ENCODE measurements at places on chromosomes 3 and 15.

- DNase-seq: no peak
Measured at GRCh38 chr3:12303993-12304392, 15.1 kb downstream of the PPARG start.

- no peak for DNase-seq
Measured at GRCh38 chr3:152769523-152769922, 65.4 kb upstream of the P2RY1 start.

DNA sequence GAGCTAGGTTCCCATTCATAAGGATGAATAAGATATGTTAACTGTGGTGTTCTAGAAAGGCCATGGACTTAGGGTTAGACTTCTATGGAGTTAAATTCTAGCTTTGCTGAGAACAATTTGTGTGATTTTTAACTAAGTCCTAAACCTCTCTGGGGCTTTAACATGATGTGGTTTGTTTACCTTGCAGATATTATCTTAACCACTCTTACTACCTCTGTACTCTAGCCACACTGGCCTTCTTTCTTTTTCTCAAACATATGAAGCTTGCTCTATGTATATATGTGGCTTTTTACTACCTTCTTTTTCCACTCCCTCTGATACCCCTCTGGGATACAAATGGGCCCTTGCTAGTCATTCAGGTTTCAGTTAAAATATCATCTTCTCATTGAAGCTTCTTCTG lies 108.4 kb downstream of the ZNF609 start:
- no peak for DNase-seq

- DNase-seq: no peak
Measured at GRCh38 chr3:110799271-110799670, 272.3 kb upstream of the NECTIN3 start.

DNA sequence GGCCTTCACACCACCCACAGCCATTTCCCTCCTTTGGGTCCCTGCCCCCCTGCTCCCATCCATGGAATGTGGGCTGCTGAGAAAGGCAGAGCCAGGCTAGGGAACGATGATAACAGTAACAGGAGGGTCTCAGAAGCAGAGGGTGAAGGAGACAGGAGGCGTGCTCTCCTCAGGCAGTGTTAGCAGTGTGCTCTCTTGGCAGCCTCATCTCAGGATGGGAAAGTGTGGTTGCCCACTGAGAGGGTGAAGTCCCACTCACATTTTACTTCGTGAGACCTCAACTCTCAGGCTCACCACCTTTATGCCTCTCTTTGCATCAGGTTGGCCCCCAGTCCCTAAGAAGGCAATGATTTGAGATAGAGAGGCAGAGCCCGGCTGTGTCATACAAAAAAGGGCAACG lies 24.5 kb downstream of the TIGIT start:
- no peak for DNase-seq

DNA sequence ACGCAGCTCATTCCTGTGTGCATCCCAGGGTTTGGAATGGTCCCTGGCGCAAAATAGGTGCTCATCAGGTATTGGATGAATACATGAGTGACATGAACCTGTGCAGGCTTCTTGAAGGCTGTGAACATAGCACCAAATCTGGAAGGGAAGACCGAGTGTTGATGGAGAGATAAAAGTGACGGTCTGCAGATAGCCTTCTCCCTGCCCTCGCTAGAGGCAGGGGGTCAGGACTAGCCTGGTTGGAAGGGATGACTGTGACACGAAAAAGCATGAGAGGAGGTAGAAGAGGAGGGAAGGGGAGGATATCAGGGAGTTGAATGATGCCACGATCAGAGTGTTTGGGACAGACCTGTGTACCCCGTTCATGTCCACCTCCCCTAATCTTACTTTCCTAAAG lies 267.1 kb downstream of the XXYLT1 start:
- DNase-seq: no peak

DNA sequence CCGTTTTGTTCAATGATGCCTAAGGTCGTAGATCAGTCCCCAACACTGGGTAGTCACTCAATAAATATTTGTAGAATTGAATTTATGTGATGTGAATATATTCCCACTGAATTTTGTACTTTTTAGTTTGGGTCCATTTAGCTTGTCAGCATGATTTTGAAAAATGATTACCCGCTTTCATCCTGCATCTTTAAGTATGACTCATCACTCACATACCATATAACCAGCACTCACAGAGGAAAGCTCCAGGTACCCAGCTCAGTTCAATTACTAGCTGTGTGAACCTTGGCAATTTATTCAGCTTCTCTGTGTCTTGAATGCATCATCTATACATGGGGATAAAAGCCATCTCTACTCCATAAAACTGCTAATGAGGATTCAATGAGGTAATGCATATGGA lies 2.2 kb upstream of the MLF1 start:
- DNase-seq: no peak

DNA sequence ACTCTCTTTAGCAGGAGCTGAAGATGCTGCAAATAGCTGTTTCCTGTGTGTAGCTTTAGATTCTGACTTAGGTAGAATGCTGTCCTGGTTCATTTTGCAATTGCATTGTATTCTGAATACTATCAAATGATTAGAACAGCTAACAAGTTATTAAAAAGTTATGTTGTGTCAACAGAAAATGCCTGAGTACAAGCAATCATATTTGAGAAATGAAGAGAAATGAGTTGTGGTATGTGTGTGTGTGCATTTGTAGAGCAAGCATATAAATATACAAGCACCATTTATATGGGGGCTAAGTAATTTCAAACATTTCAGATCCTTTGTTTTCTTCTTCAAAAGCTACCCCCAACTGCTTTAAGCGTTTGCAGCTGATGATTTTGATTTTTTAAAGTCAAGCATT lies 7.8 kb downstream of the ZIC1 start:
- no peak for DNase-seq

DNA sequence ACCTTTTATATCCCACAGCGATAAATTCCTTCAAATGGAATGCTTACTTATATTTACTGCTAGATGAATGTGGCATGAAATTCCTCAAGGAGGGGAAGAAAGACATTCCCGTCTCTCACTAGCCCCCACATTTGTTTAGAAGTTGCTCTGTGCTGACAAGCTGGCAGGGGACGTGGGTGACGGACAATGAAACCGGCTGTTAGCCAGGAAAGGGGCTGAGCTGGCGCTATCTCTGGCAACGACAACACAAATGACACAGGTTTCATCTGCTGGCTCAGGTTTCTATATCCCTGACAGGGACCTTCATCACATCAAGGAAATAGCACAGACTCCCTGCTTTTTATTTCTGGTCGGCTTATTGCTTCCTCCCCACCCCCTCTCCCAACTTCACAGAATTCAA lies 15.8 kb downstream of the RUVBL1 start:
- no peak for DNase-seq

DNA sequence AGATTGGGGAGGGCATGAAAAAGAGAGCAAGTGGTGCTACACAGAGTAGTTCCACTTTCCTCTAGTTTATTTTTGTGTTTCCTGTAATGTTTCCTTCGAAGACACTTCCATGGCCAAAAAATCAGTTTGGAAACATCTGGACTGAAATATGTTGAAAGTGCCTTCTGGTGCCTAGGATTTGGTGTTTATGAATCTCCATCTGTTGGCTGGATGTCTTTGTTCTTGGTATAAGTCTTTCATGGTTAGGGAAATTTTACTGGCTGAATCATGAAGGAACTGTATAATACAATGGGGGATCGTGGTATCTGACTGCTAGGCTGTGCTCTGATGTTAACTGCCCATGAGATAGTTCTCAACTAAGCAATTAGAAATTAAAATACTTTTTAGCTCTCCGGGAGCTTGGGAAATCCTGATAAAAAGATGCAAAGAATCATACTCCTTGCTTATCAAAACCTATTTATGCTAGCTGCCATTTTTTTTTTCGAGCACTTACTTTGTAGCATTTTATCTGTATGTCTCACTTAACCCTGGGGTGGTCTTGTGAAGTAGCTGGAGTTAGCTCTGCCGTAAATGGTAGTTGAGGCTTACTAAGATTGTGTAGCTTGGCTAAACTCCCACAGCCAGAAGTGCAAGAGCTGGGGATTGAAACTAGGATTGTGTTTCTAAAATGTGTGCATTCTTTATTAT lies 21.9 kb downstream of the AKAP13 start:
- no peak for DNase-seq

- no peak for DNase-seq
Measured at GRCh38 chr3:8845641-8846040, 76.2 kb upstream of the OXTR start.

DNA sequence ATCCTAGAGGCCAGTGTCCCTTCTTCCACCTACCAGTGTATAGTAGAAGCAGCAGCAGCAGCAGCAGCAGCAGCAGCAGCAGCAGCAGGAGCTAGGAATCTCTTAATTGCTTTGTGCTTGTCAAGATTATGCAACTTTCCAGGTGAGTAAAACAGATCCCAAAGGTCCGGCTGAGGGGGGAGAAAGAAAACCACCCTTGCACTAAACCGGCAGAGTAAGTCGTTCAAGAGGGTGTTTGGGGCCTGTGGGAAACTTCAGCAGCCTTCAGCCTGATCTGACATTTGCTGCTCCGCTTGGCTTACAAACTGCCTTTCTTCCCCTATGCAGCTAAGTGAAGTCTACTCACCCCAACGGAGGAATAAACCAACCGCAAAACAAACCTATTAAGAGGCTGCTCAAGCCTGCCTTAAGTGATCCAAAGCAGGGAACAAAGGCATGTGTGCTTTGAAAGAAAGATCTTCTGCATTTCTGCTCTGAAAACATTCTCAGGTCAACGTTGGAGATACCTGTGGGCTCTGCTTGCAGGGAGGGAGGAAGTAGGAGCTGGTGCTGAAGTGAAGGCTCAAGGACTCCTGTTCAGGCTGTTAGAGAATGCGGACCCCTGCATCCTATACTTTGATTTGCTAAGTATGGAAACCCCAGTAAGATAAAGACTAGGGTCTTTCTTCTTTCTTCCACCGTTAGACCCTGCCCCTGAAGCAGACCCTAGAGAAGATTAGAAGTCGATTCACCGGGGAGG lies 35.7 kb upstream of the DLG1 start:
- DNase-seq: no peak

DNA sequence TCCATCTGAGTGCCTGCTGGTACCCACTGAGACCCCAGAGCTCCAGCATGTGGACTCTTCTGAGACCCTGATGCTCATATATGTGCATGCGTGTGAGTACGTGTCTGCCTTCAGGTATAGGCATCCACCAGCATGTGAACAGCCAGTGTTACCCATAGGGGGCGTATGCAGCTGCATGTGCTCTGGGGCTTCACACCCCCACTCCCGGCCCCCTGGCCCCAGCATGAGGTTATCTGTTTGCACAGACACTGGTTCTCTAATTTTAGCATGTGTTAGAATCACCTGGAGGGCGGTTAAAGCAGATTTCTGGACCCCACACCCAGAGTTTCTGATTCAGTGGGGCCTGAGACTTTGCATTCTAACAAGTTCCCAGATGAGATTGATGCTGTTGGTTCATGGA lies 824 bp upstream of the CILP start:
- peak; percentile 51 for DNase-seq

GRCh38 chr3:14663396-14664135 lies 11.4 kb upstream of the C3orf20 start:
- no peak for DNase-seq

DNA sequence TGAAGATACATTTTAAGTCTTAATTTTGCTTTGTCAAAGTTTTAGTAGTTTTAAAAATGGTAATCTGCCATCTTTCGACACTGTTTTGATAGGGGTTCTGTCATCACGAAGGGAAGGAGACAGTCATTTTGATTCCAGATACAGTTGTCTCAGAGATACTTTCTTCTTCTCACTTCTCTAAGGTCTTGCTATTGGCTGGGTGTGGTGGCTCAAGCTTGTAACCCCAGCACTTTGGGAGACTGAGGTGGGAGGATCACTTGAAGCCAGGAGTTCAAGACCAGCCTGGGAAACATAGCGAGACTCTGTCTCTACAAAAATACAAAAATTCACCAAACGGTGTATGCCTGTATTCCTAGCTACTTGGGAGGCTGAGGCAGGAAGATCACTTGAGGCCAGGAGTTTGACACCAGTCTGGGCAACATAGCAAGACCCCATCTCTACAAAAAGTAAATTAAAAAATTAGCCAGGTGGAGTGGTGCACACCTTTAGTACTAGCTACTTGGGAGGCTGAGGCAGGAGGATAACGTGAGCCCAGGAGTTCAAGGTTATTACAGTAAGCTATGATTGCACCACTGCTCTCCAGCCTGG lies 3.3 kb downstream of the RAB8B start:
- peak; percentile 24 for DNase-seq

DNA sequence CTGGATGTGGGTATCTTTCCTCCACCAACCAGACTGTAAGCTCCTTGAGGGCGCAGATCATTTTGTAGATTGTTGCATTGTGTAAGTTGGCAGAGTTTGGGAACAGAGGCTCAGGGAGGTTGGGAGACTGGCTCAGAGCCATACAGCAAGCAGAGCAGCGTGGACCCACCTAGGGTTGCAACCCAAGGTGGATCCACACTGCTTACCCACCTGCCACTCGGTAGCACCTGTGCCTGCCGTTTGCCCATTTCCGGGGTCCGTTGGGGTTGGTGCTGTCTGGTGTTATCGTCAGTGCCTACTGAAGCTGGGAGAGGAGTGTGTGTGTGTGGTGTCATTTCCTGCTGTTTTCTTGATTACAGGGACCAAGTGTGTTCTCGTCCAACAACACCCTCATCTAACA lies 19.0 kb downstream of the SMAD6 start:
- DNase-seq: no peak

- no peak for DNase-seq
Measured at GRCh38 chr15:101696829-101697228, 27.4 kb downstream of the TARS3 start.

DNA sequence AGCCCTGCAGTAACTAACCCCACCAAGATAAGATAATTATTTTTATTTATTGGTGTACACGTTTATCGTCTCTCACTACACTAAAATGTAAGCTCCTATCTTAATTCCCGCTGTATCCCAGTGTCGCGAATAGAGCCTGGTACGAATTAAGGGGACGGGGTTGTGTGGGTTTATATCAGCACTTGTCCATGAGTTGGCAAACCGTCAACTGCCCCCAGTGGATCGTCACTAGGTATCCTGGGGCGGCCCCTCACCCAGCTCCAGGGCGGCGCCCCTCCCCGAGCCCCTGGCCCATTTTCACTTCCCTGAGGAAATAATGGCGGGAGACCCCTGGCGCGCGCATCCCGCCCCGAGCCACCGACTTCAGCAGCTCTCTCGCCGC lies 465 bp downstream of the RUVBL1 start:
- DNase-seq: no peak

GRCh38 chr15:93072011-93072410 lies 17.0 kb downstream of the RGMA start:
- DNase-seq: no peak

- DNase-seq: peak; percentile 60
Measured at GRCh38 chr3:187802928-187803259, 57.6 kb upstream of the BCL6 start.

- DNase-seq: no peak
Measured at GRCh38 chr3:58336135-58336882, 3.6 kb downstream of the PXK start.

DNA sequence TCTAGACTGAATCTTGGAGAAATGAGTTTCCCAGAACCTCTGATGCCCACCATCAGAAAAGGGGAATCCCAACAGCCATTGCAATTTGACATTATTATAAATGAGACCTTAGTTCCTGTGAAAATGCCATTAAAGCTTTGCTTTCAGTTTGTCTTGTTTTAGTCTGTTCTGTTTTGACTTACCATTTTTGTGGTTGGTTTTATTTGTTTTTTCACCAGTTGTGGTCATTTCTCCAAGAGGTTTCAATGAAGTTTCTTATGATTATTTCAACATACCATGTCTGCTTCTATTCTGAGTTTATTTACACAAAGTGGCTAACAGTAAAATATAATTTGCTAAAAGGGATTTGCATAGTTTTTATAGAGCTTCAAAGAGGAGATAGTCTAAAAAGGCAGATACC lies 175.0 kb upstream of the MCTP2 start:
- DNase-seq: no peak
